ENCODE measurements at places on chromosomes 1 and 21.

- peak; percentile 34 for DNase-seq
Observed at GRCh38 chr1:115976062-115976920, at the start of gene SLC22A15. Gene SLC22A15 (plus strand): TSS chr1:115976513. CDS start chr1:115976628, 115 bp downstream.

DNA sequence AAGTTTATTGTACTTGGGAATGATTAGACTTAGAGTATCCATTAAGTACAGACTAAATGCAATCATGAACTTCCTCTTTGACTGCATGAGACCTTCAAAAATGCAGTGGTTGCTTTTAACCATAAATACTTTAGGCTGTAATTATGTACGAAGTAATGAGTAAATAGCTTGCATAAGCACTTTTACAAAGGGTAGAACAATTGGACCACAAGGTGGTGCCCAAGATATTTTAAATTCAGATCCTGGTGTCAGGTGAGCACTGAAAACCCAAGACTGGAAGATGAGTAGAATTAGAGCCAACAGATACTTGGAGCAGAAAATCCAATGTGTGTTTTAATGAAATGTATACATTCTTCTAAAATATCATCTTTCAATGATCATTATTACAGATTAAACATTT is 43.4 kb upstream of the RHOU start:
- DNase-seq: no peak

DNA sequence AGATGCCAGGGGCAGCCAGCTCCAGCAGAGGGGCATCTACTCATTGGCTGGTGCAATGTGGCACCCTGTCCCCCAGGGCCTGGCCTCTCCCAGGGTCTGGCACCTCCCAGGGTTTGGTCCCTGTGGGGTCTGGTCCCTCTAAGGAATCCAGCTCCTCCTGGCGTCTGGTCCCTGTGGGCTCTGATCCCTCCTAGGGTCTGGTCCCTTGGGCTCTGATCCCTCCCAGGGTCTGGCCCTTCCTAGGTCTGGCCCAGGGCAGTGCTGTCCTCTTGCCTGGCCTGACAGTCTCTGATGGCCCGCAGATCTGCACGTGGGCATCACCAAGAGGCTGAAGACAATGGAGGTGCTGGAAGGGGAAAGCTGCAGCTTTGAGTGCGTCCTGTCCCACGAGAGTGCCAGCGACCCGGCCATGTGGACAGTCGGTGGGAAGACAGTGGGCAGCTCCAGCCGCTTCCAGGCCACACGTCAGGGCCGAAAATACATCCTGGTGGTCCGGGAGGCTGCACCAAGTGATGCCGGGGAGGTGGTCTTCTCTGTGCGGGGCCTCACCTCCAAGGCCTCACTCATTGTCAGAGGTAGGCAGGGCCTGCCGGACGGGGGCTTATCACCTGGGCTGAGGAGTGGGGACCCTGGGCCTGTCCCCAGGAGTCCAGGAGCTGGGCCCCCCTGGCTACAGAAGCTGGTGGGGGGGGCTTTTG is 73.9 kb downstream of the OBSCN start:
- no peak for DNase-seq

- DNase-seq: no peak
Observed at GRCh38 chr1:162676087-162676486, 43.8 kb downstream of the DDR2 start.

GRCh38 chr1:33721301-33721815 is 142.5 kb upstream of the HMGB4 start:
- DNase-seq: no peak

DNA sequence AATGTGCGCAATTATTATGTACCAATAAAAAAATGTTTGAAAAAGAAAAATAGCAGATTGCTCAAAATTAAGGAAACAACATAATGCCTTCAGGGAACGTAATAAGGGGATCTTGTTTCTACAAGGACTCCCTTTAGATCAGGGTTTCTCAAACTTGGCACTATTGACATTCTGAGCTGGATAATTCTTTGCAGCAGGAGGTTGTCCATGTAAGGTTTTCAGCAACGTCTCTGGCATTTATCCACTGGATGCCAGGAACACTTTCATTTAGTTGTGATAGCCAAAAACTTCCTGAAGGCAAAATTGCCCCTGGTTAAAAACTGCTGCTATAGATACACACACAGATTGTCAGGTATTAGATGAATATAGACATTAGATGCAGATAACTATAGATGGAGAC is 666.7 kb upstream of the ADAMTS5 start:
- DNase-seq: no peak

DNA sequence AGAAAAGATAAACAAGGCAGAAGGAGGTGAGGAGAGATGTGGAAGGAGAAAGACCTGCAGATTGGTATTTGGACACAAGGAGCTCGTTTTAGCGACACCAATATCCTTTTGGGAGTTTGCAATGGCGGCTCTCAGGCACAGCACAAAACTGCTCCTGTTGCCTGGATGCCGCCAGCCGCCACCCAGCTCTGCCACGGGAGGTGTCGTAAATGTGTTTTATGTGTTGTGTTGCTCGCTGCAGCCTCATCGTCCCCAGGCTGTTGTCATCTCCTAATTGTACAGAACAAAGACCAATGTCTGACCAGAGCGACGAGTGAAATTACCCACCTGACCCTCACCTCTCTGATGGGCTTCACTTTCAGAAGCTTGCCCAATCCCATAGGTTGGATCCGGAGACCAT is 96.6 kb upstream of the ZNF281 start:
- DNase-seq: no peak

DNA sequence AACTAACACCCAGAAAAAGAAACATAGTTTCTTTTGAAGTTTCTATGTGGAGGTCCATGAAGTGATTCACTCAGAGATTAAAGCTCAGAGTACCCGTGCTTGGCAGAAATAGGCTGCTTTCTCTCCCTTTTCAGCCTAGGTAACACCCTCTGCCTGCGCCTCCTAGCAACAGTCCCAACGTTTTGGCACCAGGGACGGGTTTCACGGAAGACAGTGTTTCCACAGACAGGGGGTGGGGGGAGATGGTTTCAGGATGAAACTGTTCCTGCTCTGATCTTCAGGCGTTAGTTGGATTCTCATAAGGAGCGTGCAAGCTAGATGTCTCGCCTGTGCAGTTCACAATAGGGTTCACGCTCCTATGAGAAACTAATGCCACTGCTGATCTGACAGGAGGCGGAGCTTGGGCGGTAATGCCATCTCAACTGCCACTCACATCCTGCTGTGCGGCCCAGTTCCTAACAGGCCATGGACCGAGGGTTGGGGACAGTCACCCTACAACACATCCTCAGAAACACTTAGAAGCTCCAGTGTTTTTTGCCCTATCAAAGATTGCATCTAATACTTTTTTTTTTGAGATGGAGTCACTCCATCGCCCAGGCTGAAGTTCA is 53.2 kb downstream of the CHML start:
- no peak for DNase-seq

- DNase-seq: no peak
Observed at GRCh38 chr1:206702803-206703202, 18.1 kb downstream of the MAPKAPK2 start.

- DNase-seq: no peak
Observed at GRCh38 chr1:211133393-211133835, 534 bp downstream of the KCNH1 start.

DNA sequence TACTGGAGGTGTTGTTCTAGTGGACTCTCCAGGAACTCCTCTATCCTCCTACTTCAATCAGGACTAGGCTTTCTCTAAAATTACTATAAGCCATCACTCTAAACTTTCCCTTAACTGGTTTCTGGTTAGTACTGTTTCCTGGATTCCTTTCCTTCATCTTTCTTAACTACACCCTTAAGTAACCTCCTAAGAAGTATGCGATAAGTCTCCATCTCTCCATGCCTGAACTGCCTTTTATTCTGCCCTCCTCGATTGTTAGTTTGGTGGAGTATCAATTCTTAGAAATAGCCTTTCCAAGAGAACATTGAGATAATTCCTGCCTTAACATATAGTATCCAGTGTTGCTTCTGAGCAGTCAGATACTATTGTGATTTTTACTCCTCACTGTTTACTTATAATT is 162.9 kb upstream of the PDE4B start:
- no peak for DNase-seq

DNA sequence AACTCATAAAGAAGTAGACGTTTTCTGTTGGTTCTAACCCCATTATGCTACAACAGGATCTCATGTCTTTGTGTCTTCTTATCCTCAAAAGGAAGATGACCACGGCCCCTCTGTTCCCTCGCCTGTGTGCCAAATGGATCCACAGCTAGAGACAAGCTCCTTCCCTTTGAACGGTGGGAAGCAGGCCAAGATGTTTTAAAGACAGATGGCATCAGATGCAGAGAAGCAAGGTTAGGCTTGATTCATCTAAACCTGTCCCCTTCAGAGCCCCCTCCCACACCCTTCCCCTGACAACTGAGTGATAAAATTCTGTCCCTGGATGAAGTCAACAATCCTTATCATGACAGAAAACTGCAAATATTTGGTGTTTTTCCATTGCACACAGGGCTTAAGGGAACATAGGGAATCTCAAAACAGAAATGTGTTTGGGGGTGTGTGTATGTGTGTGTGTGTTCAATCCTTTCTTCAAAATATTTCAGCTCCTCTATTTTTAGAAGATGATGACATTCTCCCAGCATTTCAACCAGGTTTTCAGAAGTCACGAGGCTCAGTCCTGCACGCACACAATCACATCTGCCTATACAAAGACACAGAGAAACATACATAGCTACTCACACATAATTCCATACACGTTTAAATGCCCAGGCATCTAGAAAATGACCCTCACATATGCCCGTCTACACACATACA is 27.8 kb upstream of the FMOD start:
- DNase-seq: no peak

DNA sequence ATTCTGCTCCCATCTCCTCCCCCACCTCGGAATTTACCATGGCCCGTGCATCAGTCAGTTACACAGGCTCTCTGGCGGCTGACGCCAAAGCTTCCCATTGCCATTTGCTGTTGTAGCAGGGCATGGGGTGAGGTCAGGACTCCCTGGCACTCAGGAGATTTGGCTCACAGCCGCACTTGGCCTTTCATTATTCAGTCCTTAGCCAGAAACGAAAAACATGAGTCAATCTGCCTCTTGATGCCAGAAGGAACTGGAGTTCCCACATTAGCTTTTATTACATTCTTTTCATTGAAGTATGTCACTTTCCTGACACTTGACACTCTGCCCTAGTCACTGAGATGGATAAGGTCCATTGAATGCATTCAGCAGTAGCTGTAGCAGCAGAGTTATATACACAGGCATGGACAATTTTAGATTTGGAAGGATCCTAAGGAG is 260.6 kb downstream of the CACNA1E start:
- DNase-seq: no peak

DNA sequence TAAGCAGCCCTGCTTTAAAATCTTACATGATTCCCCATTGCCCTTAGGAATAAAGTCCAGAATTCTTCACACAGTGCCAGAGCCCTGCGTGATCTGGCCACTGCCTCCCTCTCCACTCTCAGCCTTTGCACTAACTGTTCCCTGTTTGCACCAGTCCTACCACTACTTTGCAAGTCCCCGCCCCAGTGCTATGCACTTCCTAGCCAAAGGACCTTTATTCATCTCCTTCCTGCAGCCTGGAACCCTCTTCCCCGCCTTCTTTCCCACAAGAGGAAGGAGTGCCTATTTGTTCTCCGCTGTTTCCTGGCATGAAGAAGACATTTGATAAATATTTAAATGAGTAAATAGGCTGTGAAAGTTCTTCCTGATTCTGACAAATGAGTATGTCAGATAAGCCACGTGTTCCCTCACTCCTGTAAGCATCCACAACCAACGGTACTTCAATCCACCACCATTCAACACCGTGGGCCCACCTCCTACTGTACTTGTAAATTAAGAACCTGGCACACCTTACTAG is 23.9 kb downstream of the CAPN8 start:
- DNase-seq: no peak

DNA sequence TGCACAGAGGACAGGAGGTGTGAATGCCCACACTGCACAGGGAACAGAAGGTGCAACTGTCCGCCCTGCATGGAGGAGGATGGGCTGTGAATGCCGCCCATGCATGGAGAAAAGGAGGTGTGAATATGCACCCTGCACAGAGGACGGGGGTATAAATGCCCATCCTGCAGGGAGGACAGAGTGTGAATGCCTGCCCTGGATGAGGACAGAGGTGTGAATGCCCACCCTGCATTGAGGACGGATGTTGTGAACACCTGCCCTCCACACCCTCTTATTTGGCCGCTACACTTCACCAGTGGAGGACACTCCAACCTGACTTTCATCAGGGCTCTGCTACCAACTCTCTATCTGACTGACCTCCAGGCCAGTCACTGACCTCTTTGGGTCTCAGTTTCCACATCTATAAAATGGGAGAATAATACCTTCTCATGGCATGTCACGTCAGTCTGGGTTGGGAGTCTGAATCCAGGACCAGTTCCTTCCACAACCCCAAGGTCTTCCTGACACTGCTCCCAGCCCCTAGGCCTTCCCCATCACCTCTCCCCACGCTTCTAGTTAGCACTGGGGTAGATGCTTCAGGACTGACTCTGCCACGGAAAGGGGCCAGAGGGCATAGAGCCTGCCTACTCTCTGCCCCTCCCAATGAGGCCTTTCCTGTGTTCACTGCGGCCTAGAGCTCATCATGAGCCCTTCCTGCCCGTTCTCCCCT is 28.4 kb downstream of the ZBTB17 start:
- DNase-seq: no peak

DNA sequence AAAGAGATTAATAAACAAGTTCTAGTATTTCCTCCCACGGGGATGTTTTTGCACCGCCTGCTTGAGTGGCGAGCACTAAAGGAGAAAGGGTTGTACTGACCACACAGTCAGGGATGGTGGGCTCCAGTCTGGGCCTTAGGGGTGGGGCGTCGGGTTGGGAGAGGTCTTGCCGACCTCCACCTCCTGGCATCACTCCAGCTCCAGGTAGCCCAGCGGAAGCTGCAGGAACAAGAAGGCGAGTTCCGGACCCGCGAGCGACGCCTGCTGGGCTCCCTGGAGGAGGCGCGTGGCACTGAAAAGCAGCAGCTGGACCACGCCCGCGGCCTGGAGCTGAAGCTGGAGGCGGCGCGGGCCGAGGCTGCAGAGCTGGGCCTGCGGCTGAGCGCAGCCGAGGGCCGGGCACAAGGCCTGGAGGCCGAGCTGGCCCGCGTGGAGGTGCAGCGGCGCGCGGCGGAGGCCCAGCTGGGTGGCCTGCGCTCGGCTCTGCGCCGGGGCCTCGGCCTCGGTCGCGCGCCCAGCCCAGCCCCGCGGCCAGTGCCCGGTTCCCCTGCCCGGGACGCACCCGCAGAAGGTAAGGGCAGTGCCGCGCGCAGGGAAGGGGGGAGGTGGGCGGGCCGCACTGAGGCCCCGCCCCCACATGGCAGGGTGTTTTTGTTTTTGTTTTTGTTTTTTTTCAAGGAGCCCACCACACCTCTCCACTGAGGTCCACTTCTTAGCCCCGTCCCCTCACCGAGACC is 19.7 kb downstream of the MFAP2 start:
- DNase-seq: peak; percentile 90
